Activated naive CD4-positive, alpha-beta T cell treated with anti-CD3 and anti-CD28 coated beads for 36 hours (primary cell): ENCODE measurements at places on chromosomes 1 and 21. TPM values are rescaled to one million over a fixed set of nuclear protein-coding genes. Genes with fewer than 3 reads are reported as not detected.

GRCh38 chr1:74673351-74674111 lies at the start of gene ERICH3:
TSS of gene ERICH3 (minus strand) at chr1:74673792. CDS start at chr1:74673519, 273 bp downstream.
- H3K4me1 ChIP-seq: peaks cover 1% of the 10 kb centered on the region
- H3K27ac ChIP-seq: no peak within 1 kb of the TSS
- no peak for DNase-seq
- no peaks in the 10 kb centered on the region for H3K36me3 ChIP-seq

- H3K27me3 ChIP-seq: peaks cover 17% of the 10 kb centered on the region
- no peak overlapping the region for H3K4me3 ChIP-seq
- no peaks in the 10 kb centered on the region for H3K36me3 ChIP-seq
- no peak for DNase-seq
- H3K27ac ChIP-seq: no peak overlapping the region
Measured at GRCh38 chr1:184210031-184210430, 158.5 kb downstream of the TSEN15 start.

DNA sequence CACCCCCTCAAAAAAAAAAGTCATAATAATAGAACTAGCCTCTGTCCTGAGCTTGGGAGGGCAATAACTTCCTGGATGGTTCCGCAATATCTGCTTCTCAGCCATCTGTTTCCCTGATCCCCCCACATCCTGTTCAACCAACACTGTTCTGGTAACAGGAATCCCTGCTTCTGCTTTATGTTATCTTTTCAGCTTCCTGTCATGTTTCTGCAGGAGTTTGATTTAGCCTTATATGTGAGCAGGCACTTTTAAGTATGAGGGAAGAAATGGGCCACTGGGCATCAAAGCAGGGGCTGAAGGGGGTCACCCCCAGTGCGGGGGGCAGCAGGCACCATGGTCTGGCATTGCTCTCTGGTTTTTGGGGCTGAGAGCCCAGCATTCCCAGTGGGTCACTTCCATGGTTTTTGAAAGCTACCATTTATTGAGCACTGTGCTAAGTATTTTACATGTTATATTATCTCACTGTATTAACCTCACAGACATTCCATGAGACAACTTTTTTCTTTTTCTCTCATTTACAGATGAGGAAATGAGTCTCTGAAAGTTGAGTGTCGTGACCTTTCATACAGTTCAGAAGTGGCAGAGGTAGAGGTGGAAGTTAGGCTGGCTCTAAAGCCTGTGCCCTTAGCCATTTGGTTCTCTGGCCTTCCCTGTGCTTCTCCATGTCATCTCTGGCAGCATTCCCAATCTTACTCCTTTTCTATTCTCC lies 61.9 kb downstream of the DNTTIP2 start:
- H3K4me3 ChIP-seq: no peak overlapping the region
- DNase-seq: no peak
- H3K4me1 ChIP-seq: peaks cover 19% of the 10 kb centered on the region
- no peak overlapping the region for H3K27ac ChIP-seq

The OR10Z1 gene
- total RNA-seq: not detected

The SH2D2A gene
- 138 TPM for total RNA-seq

DNA sequence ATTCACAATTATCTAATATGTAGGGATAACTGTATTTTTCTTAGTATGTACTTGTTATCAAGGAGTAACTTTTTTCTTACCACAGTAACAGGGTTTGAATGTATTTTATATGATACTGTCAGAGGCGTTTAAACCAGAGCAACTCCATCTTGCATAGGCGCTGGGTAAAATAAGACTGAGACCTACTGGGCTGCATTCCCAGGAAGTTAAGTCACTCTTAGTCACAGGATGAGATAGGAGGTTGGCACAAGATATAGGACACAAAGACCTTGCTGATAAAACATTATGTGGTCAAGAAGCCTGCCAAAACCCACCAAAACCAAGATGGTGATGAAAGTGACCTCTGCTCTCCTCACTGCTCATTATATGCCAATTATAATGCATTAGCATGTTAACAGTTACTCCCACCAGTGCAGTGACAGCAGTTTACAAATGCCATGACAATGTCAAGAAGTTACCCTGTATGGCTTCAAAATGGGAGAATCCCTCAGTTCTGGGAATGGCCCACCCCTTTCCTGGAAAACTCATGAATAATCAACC lies 64.8 kb downstream of the RPE65 start:
- no peaks in the 10 kb centered on the region for H3K27me3 ChIP-seq
- no peak overlapping the region for H3K4me3 ChIP-seq
- no peak for DNase-seq
- no peaks in the 10 kb centered on the region for H3K36me3 ChIP-seq

DNA sequence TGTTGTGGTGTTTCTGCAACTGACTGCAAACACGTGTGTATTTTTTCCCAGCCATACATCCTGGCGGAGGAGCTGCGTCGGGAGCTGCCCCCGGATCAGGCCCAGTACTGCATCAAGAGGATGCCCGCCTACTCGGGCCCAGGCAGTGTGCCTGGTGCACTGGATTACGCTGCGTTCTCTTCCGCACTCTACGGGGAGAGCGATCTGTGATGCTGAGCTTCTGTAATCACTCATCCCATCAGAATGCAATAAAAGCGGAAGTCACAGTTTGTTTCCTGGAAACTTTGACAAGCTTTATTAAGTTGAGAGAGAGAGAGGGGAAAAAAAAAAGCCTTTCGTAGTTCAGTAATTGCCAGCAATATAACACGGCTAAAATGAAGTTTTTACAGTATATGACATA lies 32.7 kb upstream of the MTR start:
- H3K27me3 ChIP-seq: no peaks in the 10 kb centered on the region
- H3K4me3 ChIP-seq: no peak overlapping the region
- peak; percentile 12 for DNase-seq
- H3K36me3 ChIP-seq: no peaks in the 10 kb centered on the region
- no peak overlapping the region for H3K27ac ChIP-seq

- no peak overlapping the region for H3K27ac ChIP-seq
- peaks cover 6% of the 10 kb centered on the region for H3K27me3 ChIP-seq
- H3K4me3 ChIP-seq: no peak overlapping the region
- no peak for DNase-seq
- no peaks in the 10 kb centered on the region for H3K36me3 ChIP-seq
Measured at GRCh38 chr1:14479865-14480264, 118.6 kb upstream of the KAZN start.

DNA sequence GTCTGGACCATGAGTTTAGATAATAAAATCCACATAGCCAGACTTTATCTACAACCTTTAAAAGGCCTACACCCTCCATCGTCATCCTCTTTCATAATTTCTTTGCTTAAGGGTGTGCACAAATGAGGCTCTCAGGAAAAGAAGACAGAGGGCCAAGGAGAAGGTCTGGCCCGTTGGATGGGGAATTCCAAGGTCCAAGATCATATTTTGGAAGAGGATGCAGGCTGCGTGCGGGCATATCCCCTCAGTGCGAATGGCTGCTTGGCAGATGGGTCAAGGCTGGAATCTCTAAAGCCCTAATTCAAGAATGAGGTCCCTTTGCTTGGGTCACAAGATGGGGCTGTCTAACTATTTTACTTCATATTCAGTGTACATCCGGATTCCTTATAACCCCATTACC lies 782.2 kb upstream of the NCAM2 start:
- H3K4me3 ChIP-seq: no peak overlapping the region
- H3K4me1 ChIP-seq: no peaks in the 10 kb centered on the region

DNA sequence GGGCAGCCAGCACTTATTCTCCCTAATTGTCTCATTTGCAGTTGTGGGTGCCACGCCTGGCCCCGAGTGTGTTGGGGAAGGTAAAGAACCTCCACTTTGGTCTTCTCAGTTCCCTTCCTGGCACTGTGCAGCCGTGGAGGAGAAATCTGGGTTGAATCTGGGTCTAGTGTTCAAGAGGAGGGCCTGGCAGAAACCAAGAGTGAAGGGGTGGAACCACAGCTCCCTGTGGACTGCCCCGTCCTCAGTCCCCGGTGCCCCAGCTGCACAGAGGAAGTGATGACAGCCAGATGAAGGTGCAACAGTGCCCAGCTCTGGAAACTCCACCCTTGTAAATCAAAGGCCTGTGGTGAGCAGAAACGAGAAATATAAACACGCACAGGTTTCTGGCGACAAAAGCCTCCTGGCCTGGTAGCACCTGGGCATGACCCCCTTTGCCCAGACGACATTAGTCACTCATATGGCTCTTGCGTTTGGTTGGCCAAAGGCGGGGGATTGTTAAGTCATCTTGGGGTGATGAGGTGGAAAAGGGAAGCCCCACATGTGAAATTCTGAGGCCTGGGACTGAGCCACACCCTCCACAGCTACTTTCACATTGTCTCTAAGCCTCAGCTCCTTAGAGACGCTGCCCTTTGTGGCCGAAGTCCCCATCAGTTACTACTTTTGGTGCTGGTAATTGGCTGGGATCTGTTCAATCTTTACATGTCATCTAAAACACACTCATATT lies 4.2 kb upstream of the ECE1 start:
- peak overlapping the region; percentile 67 for H3K4me3 ChIP-seq
- H3K4me1 ChIP-seq: peaks cover 89% of the 10 kb centered on the region
- peak overlapping the region; percentile 99 for H3K27ac ChIP-seq
- H3K36me3 ChIP-seq: peaks cover 24% of the 10 kb centered on the region
- peak; percentile 97 for DNase-seq
- no peaks in the 10 kb centered on the region for H3K27me3 ChIP-seq

GRCh38 chr1:154419620-154420571 lies 14.8 kb downstream of the IL6R start:
- peak overlapping the region; percentile 52 for H3K4me3 ChIP-seq
- H3K27ac ChIP-seq: peak overlapping the region; percentile 88
- peaks cover 85% of the 10 kb centered on the region for H3K4me1 ChIP-seq
- no peaks in the 10 kb centered on the region for H3K36me3 ChIP-seq
- no peaks in the 10 kb centered on the region for H3K27me3 ChIP-seq

The AUNIP gene
- total RNA-seq: 8.4 TPM

DNA sequence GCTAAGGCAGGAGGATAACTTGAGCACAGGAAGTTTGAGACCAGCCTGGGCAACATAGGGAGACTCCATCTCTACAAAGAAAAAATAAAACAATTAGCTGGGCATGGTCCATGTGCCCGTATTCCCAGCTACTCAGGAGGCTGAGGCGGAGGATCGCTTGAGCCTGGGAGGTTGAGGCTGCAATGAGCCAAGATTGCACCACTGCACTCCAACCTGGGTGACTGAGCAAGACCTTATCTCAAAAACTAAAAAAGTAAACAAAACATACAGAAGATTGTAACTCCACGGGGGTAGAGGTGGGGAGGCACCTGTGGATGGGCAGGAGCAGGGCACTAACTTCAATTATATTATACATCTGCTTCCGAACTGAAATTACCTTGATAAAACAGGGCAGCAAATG lies 4.6 kb downstream of the S100B start:
- peaks cover 24% of the 10 kb centered on the region for H3K4me1 ChIP-seq
- H3K27me3 ChIP-seq: no peaks in the 10 kb centered on the region
- no peak for DNase-seq
- H3K4me3 ChIP-seq: no peak overlapping the region
- H3K27ac ChIP-seq: no peak overlapping the region

DNA sequence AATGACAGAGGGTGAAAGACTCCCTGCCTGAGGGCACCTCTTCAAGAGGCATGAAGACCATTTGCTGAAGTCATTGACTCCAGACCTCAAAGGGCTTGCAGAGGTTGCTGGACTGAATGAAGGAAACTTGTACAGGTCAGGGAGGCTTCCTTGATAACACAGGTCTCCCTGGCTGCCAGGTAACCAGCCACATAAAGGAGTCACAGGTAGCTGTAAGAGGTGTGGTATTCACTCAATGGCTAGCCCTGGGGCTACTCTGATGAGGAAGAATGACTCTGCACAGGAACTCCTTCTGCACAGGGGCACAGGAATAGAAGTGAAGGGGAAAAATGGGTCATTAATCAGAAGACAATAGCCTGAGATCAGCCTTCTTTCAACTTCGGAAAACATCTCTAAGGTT lies 187.5 kb downstream of the LMX1A start:
- H3K27ac ChIP-seq: no peak overlapping the region
- no peaks in the 10 kb centered on the region for H3K4me1 ChIP-seq
- H3K36me3 ChIP-seq: no peaks in the 10 kb centered on the region
- H3K4me3 ChIP-seq: no peak overlapping the region
- peaks cover 5% of the 10 kb centered on the region for H3K27me3 ChIP-seq

The RIPK4 gene
- total RNA-seq: 0.49 TPM

The HP1BP3 gene
- 226 TPM for total RNA-seq

- H3K27me3 ChIP-seq: no peaks in the 10 kb centered on the region
- no peaks in the 10 kb centered on the region for H3K4me1 ChIP-seq
- peaks cover 5% of the 10 kb centered on the region for H3K36me3 ChIP-seq
- DNase-seq: no peak
- H3K4me3 ChIP-seq: no peak overlapping the region
Measured at GRCh38 chr21:32645261-32646182, 33.3 kb upstream of the CFAP298 start.

GRCh38 chr1:37449936-37450335 lies 24.4 kb upstream of the ZC3H12A start:
- H3K36me3 ChIP-seq: peaks cover 1% of the 10 kb centered on the region
- peaks cover 6% of the 10 kb centered on the region for H3K27me3 ChIP-seq
- H3K27ac ChIP-seq: no peak overlapping the region
- H3K4me3 ChIP-seq: no peak overlapping the region
- peaks cover 13% of the 10 kb centered on the region for H3K4me1 ChIP-seq
